ENCODE measurements at places on chromosomes 7 and 10.

- no peak for DNase-seq
These were observed 237.9 kb downstream of the C7orf25 start for GRCh38 chr7:42673951-42674350.

GRCh38 chr7:43211286-43211685 lies 98.8 kb downstream of the HECW1 start:
- no peak for DNase-seq

GRCh38 chr10:79400146-79401004 lies 45.0 kb downstream of the ZCCHC24 start:
- DNase-seq = no peak

GRCh38 chr10:43903451-43903850 lies 254.8 kb upstream of the ZNF32 start:
- no peak for DNase-seq

Data from T-helper 22 cell (primary cell).